ENCODE measurements at places on chromosomes 13 and 19.
A peak's percentile ranks its signal among the peaks of the same experiment; 100 is the strongest.

DNA sequence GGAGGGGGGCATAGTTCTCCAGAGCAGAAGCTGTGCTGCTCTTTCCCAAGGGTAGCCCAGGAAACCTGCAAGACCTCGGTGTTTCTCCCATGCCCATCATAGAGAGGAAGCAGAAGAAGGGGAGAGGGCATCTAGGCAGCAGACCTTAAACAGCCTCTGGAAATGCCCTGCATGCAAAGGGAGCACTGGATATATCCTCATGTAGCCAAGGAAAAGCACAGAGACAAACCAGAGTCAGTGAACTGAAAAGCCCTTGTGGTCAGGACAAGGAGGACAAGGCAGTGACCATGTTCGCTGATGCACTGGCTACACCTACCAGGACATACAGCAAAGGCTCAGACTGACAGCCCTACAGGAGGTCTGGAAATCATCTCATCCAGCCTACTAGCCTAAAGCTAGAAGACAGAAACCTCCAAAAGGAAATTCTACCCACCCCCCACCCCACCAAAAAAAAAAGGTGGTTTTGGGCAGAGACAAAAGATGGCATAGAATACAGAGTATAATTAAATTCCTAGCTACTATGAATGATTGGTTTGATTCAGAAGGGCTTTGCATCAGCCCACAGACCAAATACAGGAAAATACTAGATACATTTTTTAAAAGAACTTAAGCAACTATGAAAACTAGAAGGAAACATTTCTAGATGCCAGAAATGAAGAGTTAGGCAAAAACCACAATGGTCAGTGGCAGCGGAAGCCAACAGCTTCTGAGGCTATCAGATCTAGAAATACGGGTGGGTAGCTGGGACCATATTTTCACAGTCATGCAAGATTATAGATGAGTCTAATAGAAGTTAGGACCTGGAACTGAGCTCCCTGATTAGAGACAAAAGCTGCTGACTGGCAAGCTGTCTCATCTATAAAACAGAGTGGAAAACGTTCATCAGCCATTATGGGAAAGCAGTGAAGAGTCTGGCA is 4.4 kb upstream of the TBC1D4 start:
- DNase-seq, result no peak

DNA sequence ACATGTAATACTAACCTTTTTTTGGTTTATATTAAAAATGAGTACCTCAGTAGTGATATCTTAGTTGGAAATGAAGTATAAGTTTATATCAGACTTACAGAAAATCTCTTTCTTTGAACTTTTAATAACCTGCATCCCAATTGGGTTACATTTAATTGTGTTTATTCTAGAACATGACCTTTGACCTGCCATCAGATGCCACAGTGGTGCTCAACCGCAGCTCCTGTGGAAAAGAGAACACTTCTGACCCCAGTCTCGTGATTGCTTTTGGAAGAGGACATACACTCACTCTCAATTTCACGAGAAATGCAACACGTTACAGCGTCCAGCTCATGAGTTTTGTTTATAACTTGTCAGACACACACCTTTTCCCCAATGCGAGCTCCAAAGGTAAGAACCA is 12.4 kb downstream of the LAMP1 start:
- DNase-seq, result no peak

GRCh38 chr13:93173654-93174053 is 53.0 kb upstream of the GPC6 start:
- DNase-seq, result no peak

DNA sequence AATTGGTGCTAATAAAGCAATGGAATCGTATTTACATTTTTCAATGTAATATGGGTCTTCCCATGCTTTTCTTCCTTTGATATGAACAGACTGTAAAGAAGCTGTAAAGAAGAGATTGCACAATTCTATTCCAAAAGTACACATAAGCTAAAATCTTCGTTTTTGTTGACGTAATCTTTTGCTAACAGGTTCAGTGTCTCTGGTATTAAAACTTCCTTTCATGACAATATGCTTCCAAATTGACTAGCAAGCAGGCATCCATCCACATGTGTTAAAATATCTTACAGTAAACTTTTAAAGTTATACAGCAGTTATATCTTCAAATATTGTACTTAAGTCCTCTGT is 19.3 kb upstream of the SGCG start:
- DNase-seq, result no peak

DNA sequence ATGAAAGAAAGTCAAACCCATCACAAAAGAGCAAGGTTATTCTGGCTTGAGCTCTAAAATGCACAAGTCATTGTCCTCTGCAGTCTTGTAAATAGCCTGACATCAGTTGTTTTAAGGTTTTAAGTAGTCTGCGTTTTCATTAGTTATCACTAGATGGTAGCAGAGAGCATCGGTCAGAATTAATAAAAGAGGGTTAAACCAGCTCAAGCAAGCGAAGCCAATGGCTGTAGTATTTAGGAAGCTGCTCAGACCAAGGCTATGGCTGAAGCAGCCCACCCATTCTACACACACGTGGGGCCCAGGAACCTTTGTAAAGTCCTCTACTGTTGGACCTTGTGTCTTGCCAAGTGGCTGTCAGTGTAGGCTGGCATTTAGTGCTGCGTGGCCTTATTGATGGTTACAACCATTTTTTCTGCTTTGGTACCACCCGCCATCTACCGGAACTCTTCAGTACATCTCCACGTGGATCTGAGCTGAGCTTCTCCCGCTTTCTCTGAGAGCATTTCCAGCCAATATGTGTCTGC is 13.3 kb upstream of the ZNF57 start:
- DNase-seq, result no peak

- DNase-seq, result no peak
Observed at GRCh38 chr13:60482012-60482411, 85.0 kb downstream of the TDRD3 start.

- no peak for DNase-seq
Observed at GRCh38 chr19:12606796-12607195, 3.8 kb downstream of the ZNF490 start.

GRCh38 chr13:41455725-41456419 is 1.5 kb upstream of the RGCC start:
- no peak for DNase-seq

DNA sequence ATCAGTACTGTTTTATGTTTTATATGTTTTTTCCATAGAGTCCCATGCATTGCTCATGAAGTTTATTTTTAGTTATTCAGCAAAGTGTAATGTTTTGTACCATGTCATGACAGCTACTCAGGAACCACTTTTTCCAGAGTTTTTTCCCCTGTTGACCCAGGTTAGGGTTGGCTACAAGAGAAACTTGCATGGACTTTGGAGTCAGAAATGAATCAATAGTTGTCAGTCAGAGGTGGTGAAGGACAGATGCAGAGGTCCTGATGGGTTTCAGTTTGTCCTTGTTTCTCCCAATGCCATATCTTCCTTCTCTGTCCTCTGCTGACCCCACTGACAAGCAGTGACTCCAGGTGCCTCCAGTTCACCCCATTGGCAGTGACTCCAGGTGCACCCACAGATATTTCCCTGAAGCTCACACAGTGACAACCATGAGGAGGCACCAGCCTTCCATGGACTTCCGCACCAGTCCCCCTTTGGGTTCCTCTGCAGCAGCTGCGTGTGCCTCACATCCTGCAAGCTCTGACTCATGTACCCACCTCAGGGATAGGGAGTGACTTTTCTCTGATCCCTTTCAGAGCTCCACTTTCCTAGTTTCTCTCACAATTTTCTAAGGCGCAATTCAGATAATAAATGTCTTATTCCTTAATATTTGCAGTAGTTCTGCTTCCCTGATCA is 92.1 kb downstream of the AKAP11 start:
- no peak for DNase-seq

- DNase-seq, result no peak
Observed at GRCh38 chr13:59651479-59651878, 512.2 kb downstream of the DIAPH3 start.

GRCh38 chr19:940591-941291 is 14.9 kb downstream of the ARID3A start:
- peak; percentile 70 for DNase-seq

GRCh38 chr19:35816846-35817245 is 4.2 kb upstream of the PRODH2 start:
- no peak for DNase-seq

- no peak for DNase-seq
Observed at GRCh38 chr13:45327253-45327955, 13.6 kb downstream of the TPT1 start.

GRCh38 chr19:49116544-49116943 is 2.4 kb downstream of the LIN7B start:
- no peak for DNase-seq

DNA sequence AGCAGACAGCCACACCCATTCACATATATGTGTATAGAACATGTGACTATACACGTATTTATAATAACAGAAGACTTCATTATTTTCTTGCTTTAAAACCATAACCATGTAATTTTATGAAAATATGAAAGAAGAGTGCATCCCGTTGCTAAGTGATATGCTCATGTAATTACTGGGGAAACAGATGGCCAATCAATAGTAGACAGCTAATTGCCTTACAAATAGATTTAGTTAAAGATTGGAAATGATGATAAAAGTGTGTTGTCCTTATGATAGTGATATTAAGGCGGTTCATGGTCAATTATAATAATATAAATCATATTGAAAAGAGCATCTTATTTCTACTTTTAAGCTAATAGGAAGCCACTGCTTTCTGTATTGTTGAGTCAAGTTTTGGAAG is 95.9 kb downstream of the RFC3 start:
- no peak for DNase-seq
